ENCODE measurements at places on chromosomes 4 and X.

GRCh38 chrX:29308726-29309125 lies 721.5 kb downstream of the IL1RAPL1 start:
- no peak for DNase-seq

GRCh38 chr4:177860171-177860570 lies 417.9 kb upstream of the AGA start:
- no peak for DNase-seq

DNA sequence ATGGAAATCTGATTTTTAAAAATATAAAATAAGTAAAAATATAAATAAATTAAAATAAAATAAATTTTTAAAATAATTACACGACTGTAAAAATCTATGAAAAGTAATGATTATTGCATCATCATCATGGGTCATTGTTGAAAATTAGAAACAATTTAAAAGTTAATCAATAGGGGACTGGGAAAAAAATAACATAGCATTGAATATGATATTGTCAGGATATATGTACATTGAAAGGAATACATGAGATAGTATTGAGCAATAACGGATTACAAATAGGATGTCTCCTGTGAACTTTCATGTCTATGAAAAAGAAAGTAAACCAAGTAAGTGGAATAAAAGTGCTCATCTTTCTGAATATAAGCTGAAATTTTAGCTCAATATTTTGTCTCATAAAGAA lies 566.8 kb upstream of the HTR2C start:
- DNase-seq, result no peak

DNA sequence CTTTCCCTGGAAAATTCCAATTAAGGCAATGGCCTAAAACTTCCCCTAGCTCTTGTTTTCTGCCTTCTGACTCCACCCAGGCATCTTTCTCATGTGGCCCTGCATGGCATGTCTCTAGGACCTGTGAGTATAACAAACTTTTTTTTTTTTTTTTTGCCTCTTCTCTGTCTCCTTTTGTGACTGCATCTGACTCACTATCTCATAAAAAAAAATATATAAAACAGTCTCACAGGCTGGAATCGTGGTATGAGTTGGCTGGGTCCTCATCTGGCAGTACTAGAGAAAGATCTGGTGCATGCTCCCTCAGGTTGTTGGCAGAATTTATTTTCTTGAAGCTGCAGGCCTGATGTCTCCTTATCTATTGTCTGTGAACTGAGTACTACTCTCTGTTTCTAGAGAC lies 313.9 kb downstream of the TECRL start:
- DNase-seq, result no peak

DNA sequence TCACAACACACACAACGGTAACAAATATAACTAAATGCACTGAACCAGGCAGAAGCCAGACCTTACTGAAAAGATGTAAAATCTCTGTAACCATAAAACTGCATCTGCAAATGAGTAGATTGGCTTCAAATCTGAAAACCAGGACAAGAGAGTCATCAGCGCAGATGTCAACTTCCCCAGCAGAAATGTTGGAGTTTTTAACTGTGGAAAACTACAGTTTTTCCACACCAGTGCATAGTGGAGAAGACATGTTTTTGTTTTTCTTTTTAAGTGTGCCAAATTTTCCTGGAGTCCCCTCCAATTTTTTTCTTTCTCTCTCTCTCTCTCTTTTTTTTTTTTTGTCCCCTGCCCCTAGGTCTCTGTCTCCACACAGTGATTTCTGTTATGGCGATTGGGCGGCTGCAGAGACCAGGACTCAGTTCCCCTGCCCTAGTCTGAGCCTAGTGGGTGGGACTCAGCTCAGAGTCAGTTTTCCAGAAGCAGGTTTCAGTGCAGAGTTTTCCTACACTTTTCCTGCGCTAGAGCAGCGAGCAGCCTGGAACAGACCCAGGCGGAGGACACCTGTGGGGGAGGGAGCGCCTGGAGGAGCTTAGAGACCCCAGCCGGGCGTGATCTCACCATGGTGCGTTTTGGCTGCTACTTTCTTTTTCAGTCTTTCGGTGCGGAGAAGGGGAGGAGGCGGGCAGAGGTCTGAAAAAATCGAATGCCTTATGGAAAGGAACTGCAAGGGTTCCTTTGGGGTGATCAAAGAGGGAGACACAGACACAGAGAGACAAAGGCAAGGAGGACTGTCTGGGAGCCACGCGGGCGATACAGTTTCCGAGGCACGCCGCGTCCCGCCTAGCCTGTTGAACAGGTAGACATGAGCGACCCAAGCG lies at the start of gene GUCY1A1:
Gene GUCY1A1, plus strand, starts transcription at position 505 of the 878 bp plus-strand sequence. CDS start 30,020 bp downstream, outside the sequence.
- DNase-seq, result no peak

GRCh38 chr4:24408640-24409039 lies 175.7 kb downstream of the DHX15 start:
- no peak for DNase-seq

DNA sequence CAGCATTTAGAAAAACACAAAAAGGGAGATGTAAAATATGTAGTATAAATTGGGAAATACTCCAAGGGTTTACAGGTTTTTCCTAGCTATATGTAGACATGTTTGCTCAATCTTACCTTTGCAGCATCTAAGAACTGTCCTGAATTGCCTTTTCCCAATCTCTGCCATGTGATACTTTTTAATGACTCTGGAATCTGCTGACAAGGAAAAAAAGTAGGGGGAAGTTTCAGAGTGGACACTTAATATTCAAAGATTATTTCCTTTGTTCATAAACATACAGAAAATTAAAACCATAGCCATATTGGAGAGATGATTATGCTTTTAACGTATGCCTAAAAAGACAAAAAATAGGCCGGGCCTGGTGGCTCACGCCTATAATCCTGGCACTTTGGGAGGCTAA lies 41.4 kb downstream of the ABCB7 start:
- DNase-seq, result no peak

DNA sequence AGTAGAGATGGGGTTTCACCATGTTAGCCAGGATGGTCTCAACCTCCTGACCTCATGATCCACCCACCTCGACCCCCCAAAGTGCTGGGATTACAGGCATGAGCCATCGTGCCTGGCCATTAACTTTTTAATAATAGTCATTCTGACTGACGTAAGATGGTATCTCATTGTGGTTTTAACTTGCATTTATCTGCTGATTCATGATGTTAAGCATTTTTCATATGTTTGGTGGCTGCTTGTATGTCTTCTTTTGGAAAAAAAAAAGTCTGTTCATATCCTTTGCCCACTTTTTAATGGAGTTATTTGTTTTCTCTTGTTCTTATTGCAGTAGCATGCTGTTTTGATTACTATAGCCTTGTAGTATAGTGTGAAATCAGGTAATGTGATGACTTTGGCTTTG lies 45.8 kb downstream of the ANXA10 start:
- DNase-seq, result no peak

DNA sequence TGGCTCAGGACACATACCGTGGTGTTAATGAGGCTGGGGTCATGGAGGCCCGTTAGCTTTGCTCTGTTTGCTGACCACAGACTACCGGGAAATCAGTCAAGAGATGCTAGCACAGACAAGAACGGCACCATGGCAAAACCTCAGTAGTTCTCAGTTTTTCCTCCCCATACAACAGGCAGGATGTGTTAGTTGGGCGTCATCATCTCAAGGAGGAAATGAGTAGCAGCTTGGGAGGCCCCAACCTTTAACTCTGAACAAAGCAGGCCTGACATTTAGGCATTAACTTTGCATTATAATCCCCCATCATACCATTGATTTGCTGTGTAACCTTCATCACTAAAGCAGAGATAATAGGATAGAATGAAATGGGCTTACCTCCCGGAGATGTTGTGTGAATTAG lies 714.2 kb downstream of the RPA4 start:
- no peak for DNase-seq

DNA sequence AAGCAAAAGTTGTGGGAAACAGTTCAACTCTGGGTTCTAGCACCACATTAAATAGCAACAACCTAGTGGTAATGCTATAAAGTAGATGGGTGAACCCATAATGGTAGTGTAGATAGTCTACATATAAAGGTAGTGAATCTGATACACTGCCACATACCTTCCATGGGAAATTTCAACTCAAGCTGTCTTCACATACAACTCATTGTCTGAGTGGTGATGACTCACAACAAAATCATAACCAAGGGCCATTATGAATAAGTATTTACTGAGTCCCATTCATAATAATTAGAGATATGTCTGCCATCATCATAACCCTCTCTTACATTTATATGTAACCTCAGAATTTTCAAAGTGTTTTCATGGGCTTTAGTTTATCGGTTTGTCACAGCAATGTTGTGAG lies 34.8 kb downstream of the EGF start:
- DNase-seq, result no peak

GRCh38 chr4:105715692-105716278 lies 7.2 kb downstream of the GSTCD start:
- DNase-seq, result peak; percentile 3

- DNase-seq, result no peak
Measured at GRCh38 chr4:187849556-187850225, 145.9 kb upstream of the ZFP42 start.

DNA sequence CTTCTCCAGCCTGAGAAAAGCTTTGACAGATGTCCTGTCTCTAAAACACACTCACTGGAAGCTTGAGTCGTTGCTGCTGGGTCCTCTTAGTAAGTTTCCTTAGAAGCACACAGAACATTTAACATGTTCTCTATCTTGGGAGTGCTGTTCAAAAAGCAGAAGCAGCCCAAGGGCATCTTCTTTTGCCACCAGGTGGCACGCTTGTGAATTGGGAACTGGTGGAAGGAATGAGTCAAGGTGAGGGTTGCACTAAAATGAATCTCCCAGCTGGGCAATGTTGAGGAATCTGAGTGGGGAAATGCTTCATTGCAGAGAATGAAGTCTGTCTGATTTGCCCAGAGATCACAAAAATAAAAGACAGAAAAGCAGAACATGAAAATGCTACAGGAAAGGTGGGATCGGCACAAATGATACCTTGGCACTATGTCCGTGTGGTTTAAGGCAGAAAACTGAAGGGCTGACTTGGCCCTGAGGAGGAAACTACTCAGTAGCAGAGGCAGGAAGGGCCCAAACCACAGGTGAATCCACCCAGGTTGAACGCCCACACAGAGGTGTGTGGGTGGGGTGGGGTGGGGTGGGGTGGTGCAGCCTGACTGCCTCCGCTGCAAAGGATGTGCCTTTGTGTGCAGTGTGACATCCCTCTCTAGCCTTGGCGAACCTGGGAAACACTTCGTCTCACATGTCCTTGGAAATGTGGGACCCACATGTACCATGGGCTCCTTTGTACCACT lies 26.0 kb downstream of the KIT start:
- DNase-seq, result no peak

DNA sequence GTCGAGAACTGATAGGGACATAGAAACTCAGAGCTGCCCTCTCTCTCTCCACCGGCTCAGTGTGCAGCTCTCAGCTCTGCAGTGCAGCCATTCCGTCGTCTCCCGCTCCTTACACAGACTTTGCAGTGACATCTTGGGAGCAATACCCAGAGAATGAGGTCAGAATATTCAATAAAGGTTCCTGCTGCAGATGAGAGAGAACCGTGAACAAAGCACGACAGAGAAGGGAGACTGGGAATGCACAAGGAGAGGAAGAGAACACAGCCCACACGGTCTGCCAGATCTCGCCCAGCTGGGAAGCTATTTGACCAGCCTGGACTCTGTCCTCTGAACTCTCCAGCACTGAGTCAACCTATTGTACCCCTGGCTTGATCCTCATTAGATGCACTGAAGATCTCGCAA lies 118.0 kb upstream of the PPARGC1A start:
- no peak for DNase-seq

DNA sequence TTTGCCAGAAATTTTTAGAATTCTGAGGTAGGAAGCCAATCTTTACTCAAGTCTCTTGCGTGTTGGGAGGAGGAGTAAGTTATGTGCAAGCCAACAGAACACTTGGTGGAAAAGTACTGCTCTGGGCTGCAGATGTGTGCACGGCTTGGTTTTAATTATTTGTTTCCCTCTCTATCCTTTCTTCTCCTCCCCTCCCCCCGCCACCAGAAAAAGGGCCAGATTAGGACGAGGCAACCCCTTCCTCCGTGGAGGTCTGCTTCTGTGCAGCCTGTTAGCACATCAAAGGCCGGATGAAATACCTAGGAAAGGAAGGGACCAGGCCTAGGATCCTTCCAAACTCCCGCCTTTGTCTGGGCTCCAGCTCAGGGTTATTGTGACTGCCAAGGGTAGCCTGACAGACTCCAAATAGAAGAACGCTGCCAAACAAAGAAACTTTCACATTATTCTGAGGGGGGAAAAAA lies 1.0 kb upstream of the PGRMC1 start:
- no peak for DNase-seq

GRCh38 chrX:10529344-10529743 lies 91.0 kb downstream of the MID1 start:
- no peak for DNase-seq

GRCh38 chr4:60500810-60501209 lies 699.3 kb upstream of the ADGRL3 start:
- DNase-seq, result no peak

All from DMS79 treated with DMSO at 0.1 percent for 48 hours (cell line).